Stimulated activated CD4-positive, alpha-beta T cell treated with anti-CD3 and anti-CD28 coated beads, Interleukin-2, amount 100 ng/mL, for 4 hours (primary cell): ENCODE measurements at places on chromosomes 12 and 14.

- no peak for DNase-seq
Measured at GRCh38 chr12:132453361-132454192, 36.4 kb upstream of the FBRSL1 start.

GRCh38 chr12:62632411-62632918 lies 165.8 kb downstream of the MON2 start:
- no peak for DNase-seq

- no peak for DNase-seq
Measured at GRCh38 chr12:93536111-93536765, 36.2 kb upstream of the SOCS2 start.

DNA sequence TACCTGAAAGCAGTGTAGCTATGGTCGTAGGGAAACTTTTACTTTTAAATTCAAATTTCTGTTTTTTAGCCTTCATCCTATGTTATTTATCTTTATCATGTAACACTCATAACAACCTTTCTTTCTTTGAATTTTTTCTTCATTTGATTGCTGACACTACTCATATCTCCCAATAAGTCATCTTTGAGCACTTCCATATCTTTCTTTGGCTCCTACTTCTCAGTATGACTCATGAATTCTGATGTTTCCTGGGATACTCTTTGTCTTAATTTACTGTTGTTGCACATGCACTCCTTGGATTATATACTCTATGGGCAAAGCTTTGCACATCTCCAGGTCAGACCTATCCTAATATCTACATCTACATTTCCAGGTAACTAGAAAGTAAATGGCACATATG lies 18.1 kb upstream of the IAPP start:
- DNase-seq: no peak

- no peak for DNase-seq
Measured at GRCh38 chr14:69237142-69237541, 22.8 kb upstream of the GALNT16 start.

DNA sequence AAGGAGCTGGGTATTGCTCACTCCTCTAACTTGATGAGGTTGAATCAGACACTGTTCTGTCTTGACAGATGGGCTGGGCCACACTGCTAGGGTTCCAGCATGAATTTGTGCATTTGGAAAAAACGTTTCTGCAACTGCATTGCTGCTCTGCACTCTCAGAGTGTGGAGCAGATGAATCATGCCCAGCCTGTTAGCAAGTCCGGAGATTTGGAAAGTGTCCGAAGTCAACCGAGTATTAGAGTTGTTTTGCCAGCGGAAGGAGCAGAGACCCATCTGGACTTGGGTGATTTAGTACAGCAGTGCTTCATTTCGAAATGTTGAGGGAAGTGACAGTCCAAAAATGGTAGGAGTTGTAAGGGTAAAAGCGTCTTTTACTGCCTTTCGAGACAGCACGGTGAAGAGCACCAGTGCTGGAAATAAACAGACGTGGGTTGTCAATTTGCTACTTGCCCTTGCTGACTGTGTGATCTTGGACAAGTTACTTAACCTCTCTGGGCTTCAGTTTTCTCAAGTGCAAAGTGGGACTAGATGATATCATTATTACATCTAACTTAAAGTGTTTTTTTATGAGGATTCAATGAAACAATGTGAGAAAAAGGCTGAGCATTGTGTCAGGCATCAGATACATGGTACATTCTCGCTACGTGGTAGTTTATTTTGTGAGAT lies 139.5 kb downstream of the CHST11 start:
- DNase-seq: no peak

DNA sequence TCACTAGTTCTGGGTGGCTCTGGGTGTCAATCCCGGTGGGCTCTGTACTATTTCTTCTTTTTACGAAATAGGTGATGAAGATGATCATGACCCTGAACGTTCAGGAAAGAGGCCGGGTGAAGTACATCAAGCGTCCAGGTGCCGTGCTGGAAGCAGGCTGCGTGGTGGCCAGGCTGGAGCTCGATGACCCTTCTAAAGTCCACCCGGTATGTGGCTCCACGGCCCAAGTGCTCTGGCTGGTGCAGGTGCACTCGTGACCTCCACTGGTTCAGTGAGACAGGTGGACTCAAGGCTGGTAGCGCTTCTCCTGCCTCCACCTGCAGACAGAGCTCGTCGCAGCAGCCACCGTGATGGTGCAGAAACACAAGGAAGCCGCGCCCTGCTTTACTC lies 85.1 kb downstream of the ACACB start:
- DNase-seq: no peak

GRCh38 chr12:51973560-51973959 lies 22.1 kb downstream of the ACVR1B start:
- DNase-seq: no peak

DNA sequence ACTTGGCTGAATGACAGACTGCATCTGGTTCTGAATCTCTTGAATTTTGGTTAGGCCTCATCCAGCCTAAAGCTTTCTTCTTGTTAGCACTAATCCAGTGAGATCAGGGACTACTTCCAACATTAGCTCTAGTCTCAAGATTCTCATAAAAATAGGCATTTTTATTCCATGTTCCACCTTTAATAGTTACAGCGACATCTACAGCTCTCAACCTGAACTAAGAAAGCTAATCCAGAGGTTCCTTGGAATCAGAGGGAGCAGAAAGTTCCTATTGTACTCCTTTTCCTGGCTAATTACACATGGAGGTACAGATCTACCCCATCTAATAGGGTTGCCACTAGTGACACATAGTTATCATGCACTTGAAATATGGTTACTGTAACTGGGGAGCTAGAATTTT lies 391.9 kb downstream of the RMST start:
- DNase-seq: no peak

DNA sequence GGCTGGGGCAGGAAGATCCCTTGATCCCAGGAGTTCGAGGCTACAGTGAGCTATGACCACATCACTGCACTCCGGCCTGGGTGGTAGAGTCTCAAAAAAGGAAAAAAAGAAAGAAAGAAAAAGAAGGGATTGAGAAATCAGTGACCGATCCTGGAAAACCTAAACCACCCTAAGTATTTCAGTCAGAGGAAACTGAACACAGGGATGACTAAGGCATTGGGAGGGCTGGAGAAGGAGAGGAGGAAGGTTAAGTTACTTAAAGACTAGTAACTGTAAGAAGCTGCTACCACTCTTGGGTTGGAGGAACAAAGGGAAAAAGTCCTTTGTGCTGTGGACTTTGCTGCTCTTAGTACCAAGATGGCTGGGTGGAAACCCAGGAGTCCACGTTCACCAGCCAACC lies 10.6 kb downstream of the HHIPL1 start:
- no peak for DNase-seq

GRCh38 chr12:112025808-112026375 lies 12.7 kb downstream of the ERP29 start:
- no peak for DNase-seq

DNA sequence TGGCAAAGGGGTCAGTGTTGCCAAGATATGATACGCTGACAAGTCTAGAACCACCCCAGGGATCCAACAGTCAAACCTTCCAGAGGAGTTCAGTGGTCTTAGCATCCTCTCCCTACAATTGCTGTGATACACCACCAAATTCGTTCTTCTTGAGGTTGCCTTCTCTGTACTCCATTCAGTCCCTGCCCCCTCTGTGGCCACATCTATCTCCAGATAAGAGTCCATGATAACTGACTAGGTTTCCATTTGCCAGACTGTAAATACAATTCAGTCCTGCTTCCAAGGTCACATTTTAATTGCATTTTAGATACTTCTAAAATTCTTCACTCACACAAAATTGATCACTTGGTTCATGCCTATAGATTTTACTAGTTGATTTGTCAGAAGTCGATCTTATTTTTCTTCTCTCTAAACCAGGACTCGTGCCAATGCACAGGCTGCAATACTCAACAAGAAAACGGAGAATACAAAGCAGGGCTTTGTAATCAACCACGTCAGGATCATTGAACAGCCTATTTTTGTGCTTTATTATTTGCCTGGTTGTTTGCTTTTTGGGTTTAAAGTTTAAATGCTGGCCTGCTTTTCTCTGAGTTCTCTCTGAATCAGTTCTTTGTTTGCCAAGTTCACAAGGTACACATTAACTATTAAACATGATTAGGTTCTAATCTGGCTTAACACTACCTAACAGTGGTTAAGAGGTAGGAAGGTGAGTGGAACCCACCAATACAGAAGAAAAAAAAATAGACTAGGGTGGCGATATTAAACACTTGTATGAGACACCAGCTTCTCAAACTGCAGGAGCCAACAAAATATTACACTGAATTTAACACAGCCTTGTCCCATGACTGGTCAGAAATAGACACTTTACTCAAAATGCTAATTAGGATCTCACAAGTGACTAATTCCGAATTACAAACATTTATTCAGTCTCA lies 5.3 kb upstream of the TSPAN8 start:
- no peak for DNase-seq

DNA sequence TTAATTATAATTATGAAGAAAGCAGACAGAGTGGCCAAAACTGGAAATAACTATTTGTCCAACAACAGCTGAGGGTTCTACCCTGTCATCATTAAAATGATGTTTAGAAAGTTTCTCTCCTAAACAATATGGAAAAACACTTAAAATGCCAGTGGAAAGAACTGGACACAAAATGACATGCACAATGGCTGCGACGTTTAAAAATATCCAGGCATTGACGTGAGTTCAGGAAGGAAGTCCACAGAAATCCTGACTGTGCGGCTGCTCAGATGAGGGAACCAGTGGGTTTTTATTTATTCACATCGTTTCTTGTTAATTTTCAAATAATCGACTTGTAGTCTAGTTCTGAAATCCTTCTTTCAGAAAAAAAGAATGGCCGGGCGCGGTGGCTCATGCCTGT lies 58.3 kb downstream of the CCNK start:
- no peak for DNase-seq

DNA sequence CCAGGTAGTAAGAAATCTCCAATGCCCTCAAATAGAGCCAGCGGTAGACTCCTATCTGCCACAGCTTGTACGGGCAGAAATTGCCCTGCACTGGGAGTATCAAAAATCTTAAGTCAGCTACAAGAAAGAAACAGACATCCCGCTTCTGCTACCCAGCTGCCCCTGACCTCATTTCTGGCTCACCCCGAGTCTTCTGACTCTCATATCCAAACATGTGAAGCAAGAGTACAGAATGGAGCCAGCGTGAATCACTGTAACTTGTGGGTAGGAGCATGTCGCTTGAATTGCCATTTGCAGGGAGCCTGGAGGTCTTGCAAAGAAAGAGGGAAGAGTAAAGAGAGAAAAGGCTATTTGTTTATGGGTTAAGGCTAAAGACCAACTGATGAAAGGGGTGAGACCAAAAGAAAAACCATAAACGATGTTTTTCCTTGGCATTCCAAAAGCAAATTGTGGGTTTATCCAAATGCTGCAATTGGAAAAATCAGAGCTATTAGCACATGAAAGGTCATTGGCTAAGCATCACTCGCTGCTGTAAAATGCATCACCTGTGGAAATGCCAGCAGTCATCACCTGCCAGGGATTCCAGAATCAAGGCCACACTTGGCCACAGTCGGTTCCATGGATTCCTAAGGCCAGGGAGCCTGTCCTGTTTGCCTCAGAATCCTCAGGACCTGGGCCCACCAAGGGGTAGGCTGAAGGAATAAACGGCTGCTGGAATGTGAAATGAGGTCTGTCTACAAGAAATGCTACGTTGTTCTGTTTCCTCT lies 86.6 kb downstream of the FOXN3 start:
- no peak for DNase-seq

GRCh38 chr12:16220120-16220519 lies 57.4 kb downstream of the SLC15A5 start:
- no peak for DNase-seq

- DNase-seq: no peak
Measured at GRCh38 chr14:20197459-20197858, 6.8 kb downstream of the OR11G2 start.

DNA sequence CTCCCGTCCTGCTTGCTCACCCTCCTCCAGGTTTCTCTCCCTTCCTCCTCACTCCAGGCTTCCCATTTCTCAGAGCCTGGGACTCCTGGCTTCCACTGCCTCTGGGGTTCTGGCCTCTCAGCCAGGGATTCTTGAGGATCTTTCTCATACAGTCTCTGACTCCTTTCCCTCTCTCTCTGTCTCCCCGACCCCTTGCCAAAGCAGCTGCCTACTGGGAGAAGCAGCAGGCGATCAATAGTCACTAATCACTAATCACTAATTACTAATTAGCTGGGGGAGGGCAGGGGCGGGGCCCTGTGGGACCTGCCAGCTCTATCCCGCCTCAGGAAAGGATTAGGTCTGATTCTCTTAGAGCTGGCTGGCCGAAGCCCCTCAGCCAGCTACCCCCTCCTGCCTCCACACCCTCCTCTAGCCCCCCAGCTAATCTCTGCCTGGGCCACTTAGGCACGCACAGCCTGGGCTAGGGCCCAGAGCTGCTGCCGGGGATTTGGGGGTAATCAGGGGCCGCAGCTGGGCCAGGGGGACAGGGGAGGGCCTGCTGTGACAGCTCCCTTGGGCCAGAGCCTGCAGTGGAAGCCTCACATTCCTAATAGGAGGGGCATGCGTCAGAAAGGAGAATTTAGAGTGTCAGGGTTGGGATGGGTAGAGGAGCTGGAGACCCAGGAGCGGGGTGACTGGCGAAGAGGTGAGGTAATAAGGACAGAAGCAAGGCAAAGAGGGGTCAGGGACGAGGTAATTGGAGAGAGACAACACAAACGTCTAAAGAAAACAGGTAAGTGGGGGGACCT lies 2.8 kb downstream of the NXPH4 start:
- no peak for DNase-seq

DNA sequence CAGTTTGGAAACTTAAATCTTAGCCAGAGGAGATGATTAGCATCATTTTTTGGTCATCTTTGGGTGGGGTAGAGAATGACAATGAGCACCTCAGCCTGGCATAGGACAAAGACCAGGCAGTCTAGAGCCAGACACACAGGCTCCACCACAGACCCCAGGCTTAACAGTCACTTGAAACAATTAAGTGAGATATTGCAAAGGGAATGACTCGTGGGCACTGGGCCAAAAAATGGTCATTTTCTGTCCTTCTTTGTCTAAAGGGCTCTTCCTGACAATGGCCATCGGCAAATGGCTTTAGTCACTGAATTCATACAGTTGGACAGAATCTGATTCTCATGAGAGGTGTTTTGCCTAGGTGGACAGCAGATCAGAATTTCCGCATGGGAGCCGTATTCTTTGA lies 78.0 kb upstream of the DICER1 start:
- DNase-seq: no peak

GRCh38 chr12:123043536-123044001 lies 63.1 kb downstream of the ARL6IP4 start:
- peak; percentile 63 for DNase-seq

DNA sequence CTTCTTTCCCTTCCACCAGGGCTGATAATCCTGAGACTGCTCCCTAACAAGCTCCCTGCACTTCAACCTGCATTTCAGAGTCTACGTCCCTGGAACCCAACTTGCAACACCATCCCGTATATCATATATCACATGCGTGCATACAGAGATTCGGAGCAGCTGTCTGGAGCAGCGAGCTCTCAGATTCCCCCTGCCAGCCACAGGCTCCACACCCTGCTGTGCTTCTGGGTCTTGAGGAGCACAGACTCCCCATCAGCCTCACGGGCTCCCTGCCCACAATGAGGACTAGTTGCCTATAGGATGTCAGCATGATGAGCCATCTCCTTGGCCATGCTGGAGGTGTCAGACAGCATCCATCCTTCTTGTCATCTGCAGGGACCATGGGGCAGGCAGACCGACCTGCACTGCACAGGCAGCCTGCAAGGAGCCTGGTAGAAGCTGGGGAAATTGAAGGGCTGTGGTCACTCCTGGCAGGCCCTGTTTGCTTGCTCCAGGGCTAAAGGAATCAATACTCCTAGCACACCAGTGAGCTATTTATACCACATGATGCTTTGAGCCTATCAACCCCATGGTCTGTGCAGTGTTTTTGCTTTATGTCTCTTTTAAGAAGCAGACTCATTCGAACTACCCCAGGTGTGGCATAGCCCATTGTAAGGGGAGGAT lies 19.6 kb upstream of the HDAC7 start:
- DNase-seq: no peak
